ENCODE measurements at places on chromosomes 2 and 18.

GRCh38 chr18:52992041-52992440 lies 652.0 kb downstream of the DCC start:
- H3K4me3 ChIP-seq: no peak overlapping the region
- DNase-seq: no peak
- H3K27me3 ChIP-seq: no peaks in the 10 kb centered on the region
- H3K4me1 ChIP-seq: no peaks in the 10 kb centered on the region

GRCh38 chr2:187272255-187272654 lies 175.8 kb downstream of the CALCRL start:
- no peaks in the 10 kb centered on the region for H3K4me1 ChIP-seq
- H3K27ac ChIP-seq: no peak overlapping the region
- H3K4me3 ChIP-seq: no peak overlapping the region
- DNase-seq: no peak
- H3K36me3 ChIP-seq: no peaks in the 10 kb centered on the region
- no peaks in the 10 kb centered on the region for H3K27me3 ChIP-seq

DNA sequence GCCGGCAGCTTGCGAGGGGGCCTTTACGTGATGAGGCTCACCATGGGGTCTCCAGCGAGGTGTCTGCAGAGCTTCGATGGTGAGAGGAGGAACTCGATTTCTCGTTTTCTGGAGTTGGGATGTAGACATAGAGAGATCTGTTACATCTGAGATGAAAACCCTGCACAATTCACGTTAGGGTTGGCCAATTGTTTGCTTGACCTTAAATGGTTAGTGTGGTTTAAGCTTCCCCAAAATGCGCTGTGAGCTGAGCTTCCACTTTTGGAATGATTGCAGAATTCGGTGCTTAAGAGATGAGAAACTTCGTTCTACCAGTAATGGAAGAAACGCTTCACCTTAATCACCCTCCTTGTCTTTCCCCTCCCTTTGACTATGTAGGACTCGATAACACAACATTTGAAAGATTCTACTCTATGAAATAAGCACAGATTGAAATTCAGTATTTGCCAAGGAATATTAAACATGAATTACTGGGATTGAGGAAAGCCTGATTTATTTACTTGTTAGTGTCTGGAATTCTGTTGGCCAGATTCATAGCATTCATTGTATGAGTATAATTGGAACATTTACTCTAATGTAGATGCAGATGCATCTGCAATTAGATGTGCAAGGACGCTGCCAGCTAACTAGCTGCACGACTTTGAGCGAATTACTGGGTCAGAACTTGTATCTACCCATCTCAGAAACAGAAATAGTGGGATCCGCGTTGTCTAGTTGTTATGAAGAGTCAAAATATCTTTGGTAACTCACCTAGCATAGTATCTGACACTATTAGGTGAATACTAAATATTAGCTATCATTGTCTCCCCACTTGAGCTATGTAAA lies 1.6 kb upstream of the KLF7 start:
- peak overlapping the region; percentile 93 for H3K4me3 ChIP-seq
- no peak for DNase-seq
- peaks cover 50% of the 10 kb centered on the region for H3K36me3 ChIP-seq
- peaks cover 8% of the 10 kb centered on the region for H3K27me3 ChIP-seq
- H3K4me1 ChIP-seq: peaks cover 29% of the 10 kb centered on the region
- peak overlapping the region; percentile 100 for H3K27ac ChIP-seq

DNA sequence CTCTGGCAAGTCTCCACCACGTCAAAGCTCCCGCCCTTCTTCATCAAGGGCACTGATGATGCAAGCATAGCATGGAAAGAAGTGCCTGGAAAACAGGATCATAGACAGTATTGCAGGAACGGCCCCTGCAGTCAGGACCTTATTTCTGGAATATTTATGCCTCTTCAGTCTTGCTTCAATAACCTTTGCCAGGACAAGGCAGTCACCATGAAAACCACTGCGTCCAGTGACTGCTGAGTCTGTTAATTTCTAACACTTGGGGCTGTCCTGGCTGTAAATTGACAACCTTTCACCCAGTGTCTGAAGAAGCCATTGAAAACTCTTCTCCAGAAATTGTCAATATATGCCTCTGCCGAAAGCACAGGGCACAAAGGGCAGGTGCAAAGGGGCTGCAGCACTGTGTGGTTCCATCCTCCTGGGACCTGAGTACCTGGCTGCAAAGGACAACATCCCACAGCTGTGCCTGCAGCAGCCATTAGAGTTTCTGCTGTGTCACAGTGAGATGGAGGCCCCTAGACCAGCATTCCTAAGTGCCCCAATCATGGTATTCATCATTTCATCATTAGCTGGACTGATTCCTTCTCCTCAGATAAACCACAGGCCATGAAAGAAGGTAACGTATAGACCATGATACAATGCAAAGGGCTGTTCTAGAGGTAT lies 819.6 kb downstream of the RNF144A start:
- DNase-seq: no peak
- H3K36me3 ChIP-seq: no peaks in the 10 kb centered on the region
- no peak overlapping the region for H3K4me3 ChIP-seq
- H3K27me3 ChIP-seq: no peaks in the 10 kb centered on the region

DNA sequence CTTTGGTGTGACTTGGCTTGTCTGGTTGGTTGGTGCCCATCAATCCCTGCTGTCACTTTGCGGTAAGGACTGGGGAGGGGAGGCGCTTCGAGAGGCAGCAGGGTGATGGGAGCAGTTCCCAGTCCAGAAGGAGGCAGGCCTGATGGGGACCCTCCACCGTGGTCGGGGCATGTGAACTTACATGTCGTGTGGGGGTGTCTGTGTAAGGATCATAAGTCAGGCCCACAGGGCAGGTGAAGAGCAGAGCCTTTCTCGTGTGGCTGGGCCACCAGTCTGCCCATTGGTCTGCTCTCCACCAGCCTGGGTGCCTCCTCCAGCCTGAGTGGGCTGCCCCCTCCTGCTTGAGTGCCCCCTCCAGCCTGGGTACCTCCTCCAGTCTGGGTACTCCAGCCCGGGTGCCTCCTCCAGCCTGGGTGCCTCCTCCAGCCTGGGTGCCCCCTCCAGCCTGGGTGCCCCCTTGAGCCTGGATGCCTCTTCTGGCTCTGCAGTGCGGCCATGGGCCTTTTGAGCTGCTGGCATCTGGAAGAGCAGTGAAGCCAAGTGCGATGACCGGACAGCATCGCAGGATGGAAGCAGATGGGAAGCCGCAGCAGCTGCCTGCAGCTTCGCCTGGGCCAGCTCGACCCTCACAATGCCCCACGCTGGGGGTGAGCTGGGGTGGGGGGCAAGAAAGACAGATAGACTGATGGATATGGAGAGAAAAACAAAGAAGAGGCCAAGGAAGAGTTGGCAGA lies 25.0 kb downstream of the ATOH8 start:
- no peaks in the 10 kb centered on the region for H3K27me3 ChIP-seq
- H3K4me3 ChIP-seq: no peak overlapping the region
- no peak for DNase-seq
- no peaks in the 10 kb centered on the region for H3K36me3 ChIP-seq

- H3K4me3 ChIP-seq: no peak overlapping the region
- H3K27ac ChIP-seq: no peak overlapping the region
- H3K36me3 ChIP-seq: no peaks in the 10 kb centered on the region
- DNase-seq: no peak
- peaks cover 30% of the 10 kb centered on the region for H3K27me3 ChIP-seq
- no peaks in the 10 kb centered on the region for H3K4me1 ChIP-seq
Measured at GRCh38 chr18:56458770-56459712, 179.4 kb downstream of the TXNL1 start.

- H3K4me1 ChIP-seq: no peaks in the 10 kb centered on the region
- no peaks in the 10 kb centered on the region for H3K36me3 ChIP-seq
- no peak overlapping the region for H3K27ac ChIP-seq
Measured at GRCh38 chr2:205188239-205189138, 493.8 kb upstream of the NRP2 start.

- H3K36me3 ChIP-seq: peaks cover 13% of the 10 kb centered on the region
- H3K4me1 ChIP-seq: peaks cover 51% of the 10 kb centered on the region
- H3K4me3 ChIP-seq: no peak overlapping the region
- DNase-seq: peak; percentile 41
Measured at GRCh38 chr18:54822872-54823845, 5.1 kb upstream of the RAB27B start.

DNA sequence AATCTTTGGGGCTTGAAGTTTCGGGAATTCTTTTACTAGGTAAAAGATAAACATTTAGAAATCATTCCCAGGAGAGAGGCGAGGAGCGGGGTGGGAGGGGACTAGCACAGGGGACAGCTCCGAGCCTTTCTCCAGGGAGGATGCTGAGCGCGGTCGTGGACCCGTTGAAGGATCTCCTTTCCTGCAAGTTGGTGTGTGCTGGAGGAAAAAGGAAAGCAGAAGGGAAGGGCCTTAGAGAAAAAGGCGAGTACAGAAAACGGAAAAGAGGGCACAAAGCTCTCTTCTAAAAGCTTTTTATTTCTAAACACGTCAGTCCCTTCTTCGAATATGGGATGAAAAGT lies 640 bp downstream of the SLC39A6 start:
- peaks cover 40% of the 10 kb centered on the region for H3K36me3 ChIP-seq
- H3K4me1 ChIP-seq: peaks cover 26% of the 10 kb centered on the region
- H3K4me3 ChIP-seq: peak overlapping the region; percentile 98
- peak overlapping the region; percentile 70 for H3K27ac ChIP-seq
- H3K27me3 ChIP-seq: no peaks in the 10 kb centered on the region
- DNase-seq: no peak

GRCh38 chr2:219492575-219492974 lies 6.1 kb upstream of the GMPPA start:
- DNase-seq: no peak
- no peak overlapping the region for H3K4me3 ChIP-seq
- H3K27ac ChIP-seq: no peak overlapping the region

DNA sequence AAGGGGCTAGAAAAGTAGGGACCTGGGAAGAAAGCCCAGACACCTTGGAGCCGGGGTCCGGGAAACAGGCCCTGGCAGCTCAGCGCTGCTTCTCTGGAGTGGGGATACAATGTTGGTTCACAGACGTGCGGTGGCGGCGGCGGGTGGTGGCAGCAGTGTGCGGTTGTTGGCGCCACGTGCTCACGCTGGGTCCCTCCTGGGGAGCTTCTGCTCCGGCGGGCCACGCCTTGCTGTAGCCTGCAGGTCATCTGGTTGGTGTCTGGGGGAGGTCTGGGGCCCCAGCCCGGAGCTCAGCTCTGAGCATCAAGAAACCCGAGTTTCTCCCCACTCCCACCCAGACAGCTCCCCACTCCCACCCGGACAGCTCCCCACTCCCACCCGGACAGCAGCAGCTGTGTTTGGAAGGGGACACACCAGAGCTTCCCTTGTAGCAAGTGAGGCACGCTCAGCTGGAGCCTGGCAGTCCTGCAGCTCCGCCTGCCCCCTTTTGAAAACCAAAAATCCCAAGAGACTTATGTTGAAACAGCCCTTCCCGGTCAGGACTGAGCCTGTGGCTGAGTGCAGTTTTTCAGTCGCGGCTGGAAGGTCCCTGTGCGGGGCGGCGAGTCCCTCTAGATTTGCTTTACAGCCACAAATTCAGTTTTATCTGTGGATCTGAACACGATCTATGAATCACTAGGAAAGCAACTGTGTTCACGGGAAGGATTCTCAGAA lies 46.9 kb downstream of the NFATC1 start:
- no peaks in the 10 kb centered on the region for H3K4me1 ChIP-seq
- no peaks in the 10 kb centered on the region for H3K36me3 ChIP-seq
- DNase-seq: no peak
- no peak overlapping the region for H3K27ac ChIP-seq
- no peak overlapping the region for H3K4me3 ChIP-seq

DNA sequence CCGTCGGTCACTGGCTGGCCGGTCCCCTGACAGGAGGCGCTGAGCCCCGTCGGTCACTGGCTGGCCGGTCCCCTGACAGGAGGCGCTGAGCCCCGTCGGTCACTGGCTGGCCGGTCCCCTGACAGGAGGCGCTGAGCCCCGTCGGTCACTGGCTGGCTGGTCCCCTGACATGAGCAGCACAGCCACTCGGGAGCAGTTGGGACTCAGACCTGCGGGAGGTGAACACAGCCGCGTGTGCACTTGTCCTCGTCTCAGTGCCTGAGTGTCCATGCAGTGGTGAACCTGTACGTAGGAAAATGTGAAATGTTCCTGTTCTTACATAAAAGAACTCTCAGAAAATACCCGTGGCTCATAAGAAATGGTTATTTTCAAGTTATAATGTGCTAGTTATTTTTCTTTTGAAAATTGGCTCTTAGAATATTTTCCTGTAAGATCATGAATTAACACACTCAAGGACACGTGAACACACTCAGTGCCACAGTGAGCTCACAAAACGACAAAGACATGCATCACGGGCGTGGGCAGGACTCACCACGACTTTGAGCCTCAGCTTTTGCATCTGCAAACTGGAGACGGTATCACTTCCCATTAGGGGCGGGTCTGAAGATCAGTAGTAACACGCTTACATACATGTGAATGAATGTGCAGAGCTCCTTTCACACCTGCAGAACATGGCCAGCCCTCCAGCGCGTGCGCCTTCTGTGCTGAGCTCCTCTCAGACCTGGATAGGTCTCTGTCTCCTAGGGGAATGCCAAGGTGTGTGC lies 21.1 kb upstream of the NFATC1 start:
- no peaks in the 10 kb centered on the region for H3K27me3 ChIP-seq
- DNase-seq: no peak
- no peak overlapping the region for H3K27ac ChIP-seq
- H3K4me3 ChIP-seq: no peak overlapping the region
- H3K4me1 ChIP-seq: no peaks in the 10 kb centered on the region

DNA sequence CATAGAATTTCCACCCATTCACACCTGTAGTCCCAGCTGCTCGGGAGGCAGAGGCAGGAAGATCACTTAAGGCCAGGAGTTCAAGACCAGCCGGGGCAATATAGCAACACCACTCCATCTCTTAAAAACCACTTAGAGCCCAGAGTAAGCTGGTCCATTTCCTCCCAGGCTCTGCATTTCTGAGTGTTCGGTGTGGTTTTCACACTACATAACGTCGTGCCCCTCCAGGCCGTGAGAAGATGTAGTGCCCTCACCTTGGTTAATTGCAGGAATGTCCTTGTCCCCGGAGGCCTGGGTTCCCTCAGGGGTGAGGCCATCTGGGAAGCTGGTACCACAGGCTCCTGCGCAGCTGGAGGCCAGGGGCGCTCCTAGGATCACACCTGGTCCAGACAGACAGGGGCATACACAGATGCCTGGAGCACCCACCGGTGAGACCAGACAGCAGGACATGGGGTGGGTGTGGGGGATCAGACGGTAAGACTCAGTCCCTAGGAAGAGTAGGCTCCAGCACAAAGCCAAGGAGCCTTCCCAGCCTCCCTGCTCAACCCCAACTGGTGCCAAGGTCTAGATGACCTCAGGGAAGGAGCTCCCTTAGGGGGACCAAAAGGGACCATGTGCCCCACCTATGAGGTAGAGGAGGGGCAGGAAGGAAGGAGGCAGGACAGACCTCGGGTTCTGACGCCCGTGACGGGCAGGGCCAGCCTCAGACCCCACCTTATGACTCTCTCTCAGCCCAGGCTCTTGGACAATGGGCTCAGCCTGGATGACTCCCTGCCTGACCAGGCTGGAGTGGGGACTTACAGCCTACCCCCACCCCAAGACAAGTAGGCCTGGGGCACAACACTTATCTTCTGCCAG lies 752 bp downstream of the ASTL start:
- H3K36me3 ChIP-seq: peaks cover 9% of the 10 kb centered on the region
- DNase-seq: no peak
- H3K4me3 ChIP-seq: no peak overlapping the region
- H3K27ac ChIP-seq: no peak overlapping the region
- peaks cover 42% of the 10 kb centered on the region for H3K27me3 ChIP-seq
- H3K4me1 ChIP-seq: no peaks in the 10 kb centered on the region
